ENCODE measurements at places on chromosomes 6 and 20.
A peak's percentile ranks its signal among the peaks of the same experiment; 100 is the strongest.

- no peak for DNase-seq
These were observed 110.5 kb downstream of the HAO1 start for GRCh38 chr20:7829776-7830175.

GRCh38 chr20:58544286-58544685 is 29.1 kb upstream of the APCDD1L start:
- DNase-seq = no peak

- DNase-seq = no peak
These were observed 221.0 kb downstream of the PTPRT start for GRCh38 chr20:42968746-42969145.

- DNase-seq = no peak
These were observed 30.7 kb downstream of the KIF25 start for GRCh38 chr6:168028181-168028580.

DNA sequence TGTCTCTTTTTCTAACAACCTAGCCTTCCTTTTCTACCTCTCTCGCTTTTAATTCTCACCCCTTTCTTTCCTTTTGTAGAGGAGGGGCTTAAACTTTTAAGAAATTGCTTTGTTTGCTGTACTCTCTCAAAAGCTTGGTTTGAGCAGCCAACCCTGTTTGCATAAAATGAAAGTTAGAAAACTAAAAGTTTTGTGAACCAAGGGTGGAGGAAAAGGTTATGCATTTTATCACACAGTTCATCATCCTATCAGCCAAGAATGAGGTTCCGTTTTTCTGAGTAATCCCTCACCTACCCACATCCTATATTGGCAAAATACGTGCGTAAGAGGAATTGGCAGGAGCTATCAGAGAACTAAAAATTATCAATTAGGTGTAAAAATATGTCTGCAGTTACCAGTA is 42.8 kb upstream of the LOC128125822 start:
- DNase-seq = peak; percentile 54

DNA sequence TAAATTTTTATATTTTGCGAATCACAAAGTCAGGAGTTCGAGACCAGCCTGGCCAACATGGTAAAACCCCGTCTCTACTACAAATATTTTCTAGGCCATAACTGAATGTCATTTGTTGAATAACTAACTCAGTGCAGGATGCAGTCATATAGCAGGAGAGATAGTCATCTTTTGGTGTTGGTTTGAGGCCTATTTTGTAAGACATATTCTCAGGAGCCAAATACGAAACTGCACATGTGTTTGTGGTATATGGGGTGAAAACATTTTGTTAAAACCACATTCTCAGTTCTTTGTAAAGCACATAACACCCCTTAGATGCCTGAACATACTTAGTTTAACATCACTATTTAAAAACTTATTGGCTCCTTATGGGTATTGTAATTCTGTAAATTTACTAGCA is 4.7 kb upstream of the ENPP5 start:
- peak; percentile 79 for DNase-seq

- peak; percentile 90 for DNase-seq
These were observed 33.5 kb downstream of the FAM8A1 start for GRCh38 chr6:17633465-17634188.

DNA sequence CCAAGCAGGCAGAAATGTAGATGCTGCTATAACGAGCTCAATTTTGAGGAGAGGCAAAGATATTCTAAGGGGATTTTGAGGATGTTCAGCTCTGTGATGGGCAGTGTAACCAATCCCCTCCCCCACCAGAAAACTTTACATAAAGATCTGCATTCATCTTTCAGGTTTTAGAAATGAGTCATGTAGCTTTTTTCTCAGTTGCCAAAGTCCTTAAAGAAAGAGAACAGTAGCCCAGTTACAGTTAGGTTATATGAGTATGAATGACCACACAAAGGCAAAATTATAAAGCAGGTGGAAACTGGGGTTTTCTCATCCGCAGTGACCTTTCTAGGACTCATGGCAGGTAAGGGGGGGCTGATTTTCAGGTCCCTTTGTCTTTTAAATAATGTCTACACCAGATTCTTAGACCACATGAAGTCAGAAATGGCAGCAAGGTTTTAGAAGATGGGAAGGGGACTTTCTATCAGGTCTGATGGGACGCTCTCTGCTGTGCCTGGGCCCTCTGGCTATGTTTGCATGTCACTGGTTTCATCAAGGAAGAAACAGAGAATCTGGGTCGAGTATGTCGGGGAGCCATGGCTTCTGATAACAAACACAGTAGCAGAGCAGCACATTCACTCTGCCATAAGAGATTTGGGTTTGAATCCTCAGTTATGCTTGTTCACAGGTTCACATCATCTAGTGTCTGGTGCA is 94.7 kb downstream of the CLIC5 start:
- peak; percentile 86 for DNase-seq

DNA sequence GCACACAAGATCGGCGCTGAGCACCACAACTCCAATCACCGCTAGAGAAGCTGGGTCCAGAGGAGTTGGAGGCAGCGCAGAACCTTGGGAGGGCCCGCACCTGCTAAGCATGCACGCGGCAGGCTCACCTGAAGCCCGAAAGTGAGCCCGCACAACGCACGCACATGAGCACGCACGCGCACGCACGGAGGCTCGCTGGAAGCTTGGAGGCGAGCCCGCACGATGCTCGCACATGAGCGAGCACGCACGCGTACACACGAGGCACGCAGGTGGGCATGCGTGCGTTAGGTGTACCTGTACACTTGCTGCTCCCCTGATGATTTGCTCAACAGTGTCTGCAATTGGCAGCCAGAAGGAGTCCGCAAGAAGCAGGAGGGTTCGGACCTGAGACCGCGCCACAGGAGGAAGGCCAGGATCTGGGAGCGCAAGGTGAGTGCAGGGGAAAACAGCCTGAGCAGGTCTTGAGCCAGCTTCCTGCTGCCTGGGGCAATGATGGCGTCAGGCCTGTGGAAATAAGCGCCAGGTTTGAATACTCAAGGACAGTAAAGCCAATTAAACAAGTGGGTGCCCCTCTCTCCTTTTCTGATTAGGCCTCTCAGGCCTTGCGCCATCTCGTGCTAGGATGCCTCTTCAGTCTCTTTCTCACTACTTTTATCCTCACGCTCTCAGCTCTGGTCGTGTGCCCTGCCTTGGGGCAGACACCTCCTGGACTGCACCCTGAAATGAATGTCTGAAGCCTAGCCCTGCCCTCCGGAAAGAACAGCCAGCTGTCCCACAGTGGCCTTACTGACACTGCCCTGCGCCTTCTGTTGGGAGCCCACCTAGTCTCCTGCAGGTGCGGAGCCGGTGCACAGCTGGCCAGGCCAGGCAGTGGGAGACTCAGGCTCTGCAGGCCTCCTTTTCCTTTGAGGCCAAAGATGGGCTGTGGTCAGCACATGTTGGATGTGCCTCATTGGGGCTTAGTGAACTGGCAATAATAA is 340.4 kb downstream of the CDC5L start:
- no peak for DNase-seq

DNA sequence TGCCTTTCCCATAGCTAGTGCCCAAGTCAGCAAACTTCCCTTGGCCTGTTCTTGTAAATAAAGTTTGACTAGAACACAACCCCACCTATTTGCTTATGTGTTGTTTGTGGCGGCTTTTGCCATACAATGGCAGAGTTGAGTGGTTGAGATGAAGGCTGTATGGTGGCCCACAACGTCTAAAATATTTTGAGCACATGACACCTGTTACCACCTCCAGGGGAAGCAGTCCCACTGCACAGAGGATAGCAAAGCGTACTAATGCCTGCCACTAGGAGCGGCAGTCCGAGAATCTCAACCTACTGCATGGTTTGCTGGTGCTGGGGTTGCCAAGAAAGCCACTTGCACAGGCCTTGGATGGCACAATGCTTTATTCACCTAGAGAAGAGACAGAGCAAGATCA is 58.6 kb downstream of the TGM2 start:
- no peak for DNase-seq

DNA sequence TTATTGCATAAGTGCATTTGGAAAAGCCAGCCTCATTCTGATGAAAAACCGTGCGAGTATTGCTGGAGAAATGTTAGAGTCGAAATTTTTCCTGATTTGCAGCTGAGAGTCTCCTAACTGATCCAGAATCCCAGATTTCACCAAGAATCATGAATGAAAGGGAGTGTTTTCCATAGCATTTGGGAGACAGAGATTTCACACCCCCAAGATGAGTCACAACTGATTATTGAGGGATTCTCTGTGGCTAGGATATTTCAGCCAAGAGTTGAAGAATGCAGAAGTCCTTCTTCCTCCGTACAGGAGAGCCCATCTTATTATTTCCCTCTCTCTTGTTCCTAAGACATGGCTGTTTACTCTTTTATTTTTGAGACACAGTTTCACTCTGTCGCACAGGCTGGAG is 82.2 kb upstream of the SALL4 start:
- no peak for DNase-seq

- DNase-seq = no peak
These were observed 44.6 kb downstream of the JPH2 start for GRCh38 chr20:44142413-44142812.

DNA sequence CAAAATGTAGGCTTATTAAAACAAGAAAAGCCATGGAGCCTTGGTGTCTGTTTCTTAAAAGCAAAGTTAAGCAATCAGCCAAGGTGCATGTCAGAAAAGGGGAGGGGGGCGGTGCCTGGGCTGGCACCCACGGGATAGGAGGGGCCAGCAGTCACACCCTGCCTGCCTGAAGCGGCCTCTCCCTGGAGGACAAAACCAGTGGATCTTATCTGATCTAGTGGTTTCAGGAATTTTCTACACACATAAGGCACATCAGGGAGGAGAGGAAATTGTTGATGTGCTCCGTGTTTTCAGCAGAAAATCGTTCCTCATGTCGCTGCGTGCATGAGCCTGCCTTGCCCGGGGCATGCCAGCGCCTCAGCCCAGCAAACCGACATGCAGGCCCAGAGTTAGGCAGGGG is 276.4 kb downstream of the TAF4 start:
- no peak for DNase-seq

- DNase-seq = peak; percentile 10
These were observed 61.2 kb downstream of the RSPH3 start for GRCh38 chr6:158938811-158939254.

DNA sequence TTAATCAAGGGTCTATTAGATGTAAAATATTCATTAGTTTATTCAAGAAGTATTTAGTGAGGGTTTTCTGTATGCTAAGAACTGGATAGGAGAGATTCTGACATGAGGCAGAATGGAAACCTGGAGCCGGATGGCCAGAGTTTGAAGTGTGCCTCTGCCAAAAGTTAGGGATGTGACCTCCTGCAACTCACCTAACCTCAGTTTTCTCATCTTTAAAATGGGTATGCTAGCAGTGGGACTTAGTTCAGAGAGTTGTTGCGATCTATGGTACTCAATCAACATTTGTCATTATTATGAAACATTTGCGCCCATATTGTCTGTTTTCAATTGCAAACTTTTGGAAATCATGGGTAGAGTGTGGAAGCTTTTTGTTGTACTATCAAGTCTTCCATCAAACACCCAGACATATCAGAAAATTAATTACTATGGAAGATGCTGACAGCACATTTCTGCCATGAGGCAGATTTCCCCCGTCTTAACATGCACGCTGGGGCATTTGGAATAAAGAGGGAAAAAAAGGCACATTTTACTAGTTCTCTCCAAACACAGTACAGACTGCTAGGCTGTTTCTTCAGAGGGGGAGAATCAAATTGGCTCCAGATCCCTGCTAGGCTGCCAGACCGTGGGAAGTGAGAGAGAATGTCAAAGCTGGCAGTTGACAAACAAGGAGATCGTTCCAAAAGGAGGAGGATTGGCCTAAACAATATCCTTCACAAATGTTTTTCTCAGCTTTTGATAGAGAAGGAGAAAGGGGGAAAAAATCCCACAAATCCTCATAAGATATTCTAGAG is 205.3 kb upstream of the TSHZ2 start:
- DNase-seq = no peak

DNA sequence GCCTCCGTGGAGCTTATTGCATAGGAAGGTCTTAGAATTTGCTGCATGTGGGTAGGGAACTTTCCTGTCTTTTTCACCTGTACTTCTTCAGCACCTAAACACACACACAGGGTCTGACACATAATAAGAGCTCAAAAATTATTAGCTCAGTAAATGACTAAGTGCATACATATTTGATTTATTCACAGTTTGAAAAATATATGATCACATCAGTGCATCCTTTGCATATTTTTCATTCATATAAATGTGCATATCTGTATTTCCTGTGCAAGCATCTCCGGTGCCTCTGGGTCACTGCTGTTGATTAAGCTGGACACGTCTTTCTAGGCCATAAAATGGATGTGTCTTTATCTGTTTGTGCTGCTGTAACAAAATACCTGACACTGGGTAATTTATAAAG is 234.7 kb downstream of the UST start:
- DNase-seq = no peak

- peak; percentile 30 for DNase-seq
These were observed 58.3 kb upstream of the GNRH2 start for GRCh38 chr20:2984956-2985661.

- DNase-seq = no peak
These were observed 11.4 kb downstream of the PLCB1 start for GRCh38 chr20:8143474-8143873.

GRCh38 chr6:5442319-5442718 is 181.0 kb downstream of the FARS2 start:
- DNase-seq = no peak

DNA sequence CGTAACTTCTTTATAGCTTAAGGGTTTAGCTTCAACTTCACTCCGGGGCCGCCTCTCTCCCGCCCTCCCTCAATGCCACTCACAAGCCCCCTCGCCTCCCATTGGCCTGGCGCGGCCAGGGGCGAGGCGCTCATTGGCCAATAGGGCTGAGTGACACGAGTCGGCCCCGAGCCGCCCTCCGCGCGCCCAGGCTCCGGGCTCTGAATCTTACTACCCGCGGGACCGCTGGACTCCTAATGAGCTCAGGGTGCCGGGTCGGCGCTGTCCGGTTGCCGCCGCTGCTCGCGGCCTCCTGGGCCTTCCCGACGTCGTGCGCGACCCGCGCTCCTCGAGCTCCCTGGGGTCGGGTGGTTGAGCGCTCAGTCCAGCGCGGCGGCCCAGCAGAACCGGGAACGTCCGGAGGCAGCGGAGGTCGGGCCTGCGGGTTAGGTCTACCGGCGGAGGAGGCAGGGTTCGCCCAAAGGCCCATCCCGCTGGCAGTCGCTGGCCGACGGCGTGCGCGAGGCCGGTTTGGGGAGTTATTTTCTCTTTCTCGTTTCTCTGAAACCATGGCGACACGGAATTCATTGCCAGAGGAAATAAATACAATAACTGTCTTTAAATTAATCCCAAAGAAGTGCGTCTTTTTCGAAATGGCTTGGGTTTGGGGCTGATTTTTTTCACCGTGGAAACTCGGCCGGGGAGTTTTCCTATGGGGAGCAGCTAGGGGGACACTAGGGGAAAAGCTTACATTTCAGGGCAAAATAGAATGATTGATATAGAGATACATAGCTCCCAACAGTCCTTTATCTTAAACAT is at the start of gene SIM1:
TSS of gene SIM1 (minus strand) at position 19 of the 798 bp plus-strand sequence. CDS start 1,453 bp downstream, outside the sequence.
- peak; percentile 49 for DNase-seq

DNA sequence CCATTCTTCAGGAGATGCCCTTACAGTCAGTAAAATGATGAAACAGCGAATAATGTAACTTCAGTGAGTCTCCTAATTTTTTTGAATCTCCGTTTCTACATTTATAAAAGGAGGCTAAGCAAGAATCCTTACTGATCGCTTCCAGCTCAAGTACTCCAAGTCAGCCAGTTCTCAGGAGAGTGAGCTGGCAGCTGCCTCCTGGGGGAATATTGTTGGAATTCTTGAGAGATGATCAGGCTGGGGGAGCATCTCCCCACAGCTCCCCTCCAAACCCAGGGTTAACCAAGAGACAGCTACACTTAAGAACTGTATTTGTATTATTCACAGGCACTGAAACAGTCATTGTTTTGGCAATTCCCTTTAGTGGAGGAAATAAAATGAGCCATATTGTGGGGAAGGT is 89.1 kb upstream of the PCSK2 start:
- no peak for DNase-seq

Measured in activated CD4-positive, alpha-beta T cell treated with anti-CD3 and anti-CD28 coated beads, Interleukin-10, Interleukin-2, amounts not matched to agents 100 ng/mL and 50 ng/mL, durations not matched to agents 16 hours and 8 hours (primary cell).